ENCODE measurements at places on chromosomes 7 and 10.
A peak's percentile ranks its signal among the peaks of the same experiment; 100 is the strongest.

DNA sequence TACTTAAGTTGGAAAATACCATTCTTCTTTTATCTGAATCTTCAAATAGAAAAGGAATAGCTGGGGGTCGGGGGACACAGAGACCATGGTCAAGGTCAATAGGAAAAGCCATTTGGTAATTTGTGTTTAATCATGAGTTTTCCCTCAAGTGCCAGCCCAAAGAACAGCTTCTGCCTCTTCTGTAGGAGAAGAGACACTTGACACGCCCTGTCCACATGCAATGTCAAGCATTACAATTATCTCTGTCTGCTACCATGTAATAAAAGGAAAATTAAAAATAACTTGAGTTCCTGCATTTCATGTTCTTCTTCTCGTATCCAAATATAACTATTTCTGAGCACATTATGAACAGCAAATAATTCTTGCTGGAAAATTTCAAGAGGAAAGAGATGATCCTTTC is 241.7 kb downstream of the IPMK start:
- DNase-seq: no peak

DNA sequence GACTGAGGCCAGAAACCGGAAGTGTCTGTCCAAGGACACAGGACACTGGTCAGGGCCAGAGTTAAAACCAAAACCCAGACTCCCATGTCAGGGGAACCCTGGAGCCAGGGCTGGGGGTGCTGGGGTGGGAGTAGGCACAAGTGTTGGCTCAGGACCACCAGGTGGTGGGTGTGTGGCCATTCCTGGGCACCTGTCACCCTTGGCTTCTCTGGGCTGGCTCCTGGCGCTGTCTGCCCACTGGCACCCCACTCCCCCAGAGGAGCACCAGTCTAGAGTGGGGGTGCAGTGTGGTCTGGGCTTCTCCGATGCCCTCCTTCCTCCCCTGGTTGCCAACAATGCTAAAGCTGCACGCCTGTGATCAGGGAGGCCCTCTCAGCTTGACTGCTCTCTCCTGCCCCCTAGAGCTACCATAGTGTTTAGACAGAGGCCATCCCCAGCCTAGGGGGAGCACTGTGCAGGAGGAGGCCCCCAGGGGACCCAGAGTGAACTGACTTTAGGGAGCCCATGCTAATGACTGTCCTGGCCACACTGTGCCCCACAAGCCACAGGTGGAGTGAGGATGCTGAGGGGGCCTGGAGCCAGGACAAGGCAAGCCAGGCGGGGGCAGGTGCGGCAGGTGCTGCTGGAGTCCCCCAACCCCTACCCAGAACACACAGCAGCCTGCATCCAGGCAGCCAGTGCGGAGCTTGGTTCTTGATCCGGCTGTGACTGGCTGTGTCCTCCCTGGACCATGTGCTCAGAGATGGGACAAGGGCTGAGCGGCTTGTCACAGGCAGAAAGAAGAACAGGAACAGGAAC is 11.0 kb downstream of the RASGEF1A start:
- DNase-seq: peak; percentile 63

GRCh38 chr7:3591944-3592343 is 290.9 kb downstream of the SDK1 start:
- DNase-seq: peak; percentile 39

DNA sequence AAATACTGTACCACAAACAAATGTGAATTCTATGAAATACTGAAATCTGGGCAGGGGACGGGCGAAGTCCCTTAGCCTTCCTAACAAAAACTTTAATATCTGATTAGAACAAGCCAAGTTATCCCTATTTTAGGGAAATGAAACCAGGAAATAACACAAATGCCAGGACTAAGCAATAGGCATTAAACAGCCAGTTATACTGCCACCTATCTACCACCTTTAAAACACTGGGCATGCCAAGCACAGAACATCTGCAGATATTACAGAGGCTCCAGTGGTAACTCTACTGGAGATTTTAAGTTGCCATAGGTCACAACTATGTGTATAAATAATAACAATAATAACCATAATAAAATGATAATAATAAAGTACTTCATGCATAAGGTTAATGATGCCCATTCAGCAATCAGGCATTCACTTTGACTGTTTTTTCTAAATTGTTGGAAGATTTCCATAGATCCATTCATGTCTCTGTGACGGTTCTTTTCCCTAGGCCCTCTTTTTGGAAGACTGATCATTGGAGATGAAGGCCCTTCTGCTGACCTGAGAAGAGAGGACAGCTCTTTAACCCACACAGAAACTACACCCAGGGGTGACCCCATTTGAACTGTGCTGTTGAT is 195.7 kb downstream of the CACNA2D1 start:
- peak; percentile 40 for DNase-seq

DNA sequence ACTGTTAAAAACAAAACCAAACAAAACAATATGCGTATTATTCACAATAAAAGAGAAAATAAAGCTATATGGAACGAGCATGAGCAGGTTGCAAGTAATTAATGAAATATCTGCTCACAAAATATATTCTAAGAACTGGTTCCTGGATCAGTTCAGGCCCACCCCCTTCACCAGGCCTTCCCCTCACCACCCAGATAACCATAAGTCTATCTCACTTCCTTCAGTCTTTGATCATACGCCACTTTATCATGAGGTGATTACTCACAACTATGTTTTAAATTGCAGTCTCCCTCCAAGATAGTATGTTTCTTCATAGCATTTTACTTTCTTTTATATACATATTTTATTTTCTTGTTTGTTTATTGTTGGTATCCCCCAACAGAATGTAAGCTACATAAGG is 263.1 kb upstream of the HGF start:
- no peak for DNase-seq

- no peak for DNase-seq
These were observed 38.9 kb upstream of the IL6 start for GRCh38 chr7:22688084-22688483.

GRCh38 chr7:135965602-135966001 is 11.6 kb downstream of the MTPN start:
- no peak for DNase-seq

- no peak for DNase-seq
These were observed 919 bp downstream of the MAFK start for GRCh38 chr7:1531263-1531978.

- no peak for DNase-seq
These were observed 8.0 kb downstream of the PARP12 start for GRCh38 chr7:140054751-140055150.

DNA sequence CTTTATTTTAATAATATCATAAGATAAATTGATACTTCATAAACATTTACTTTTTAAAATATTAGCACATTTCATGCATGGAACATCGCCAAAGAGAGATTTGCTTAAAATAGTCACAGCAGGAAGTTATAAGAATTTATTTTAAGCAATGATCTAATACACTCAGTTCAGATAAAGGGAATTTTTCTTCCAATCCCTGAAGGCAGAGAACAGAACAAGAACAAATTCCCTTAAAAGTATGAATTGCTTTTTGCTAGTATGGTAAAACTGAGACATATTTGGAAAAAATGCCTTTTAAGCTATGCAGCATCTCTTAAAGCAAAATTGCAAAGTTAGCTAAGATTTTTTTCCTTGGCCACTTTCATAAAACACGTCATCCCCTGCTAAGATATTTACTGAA is 91.0 kb downstream of the SEMA3D start:
- no peak for DNase-seq

- no peak for DNase-seq
These were observed 70.5 kb upstream of the KCTD7 start for GRCh38 chr7:66558201-66558641.

GRCh38 chr10:76946270-76946669 is 691.3 kb downstream of the KCNMA1 start:
- no peak for DNase-seq

DNA sequence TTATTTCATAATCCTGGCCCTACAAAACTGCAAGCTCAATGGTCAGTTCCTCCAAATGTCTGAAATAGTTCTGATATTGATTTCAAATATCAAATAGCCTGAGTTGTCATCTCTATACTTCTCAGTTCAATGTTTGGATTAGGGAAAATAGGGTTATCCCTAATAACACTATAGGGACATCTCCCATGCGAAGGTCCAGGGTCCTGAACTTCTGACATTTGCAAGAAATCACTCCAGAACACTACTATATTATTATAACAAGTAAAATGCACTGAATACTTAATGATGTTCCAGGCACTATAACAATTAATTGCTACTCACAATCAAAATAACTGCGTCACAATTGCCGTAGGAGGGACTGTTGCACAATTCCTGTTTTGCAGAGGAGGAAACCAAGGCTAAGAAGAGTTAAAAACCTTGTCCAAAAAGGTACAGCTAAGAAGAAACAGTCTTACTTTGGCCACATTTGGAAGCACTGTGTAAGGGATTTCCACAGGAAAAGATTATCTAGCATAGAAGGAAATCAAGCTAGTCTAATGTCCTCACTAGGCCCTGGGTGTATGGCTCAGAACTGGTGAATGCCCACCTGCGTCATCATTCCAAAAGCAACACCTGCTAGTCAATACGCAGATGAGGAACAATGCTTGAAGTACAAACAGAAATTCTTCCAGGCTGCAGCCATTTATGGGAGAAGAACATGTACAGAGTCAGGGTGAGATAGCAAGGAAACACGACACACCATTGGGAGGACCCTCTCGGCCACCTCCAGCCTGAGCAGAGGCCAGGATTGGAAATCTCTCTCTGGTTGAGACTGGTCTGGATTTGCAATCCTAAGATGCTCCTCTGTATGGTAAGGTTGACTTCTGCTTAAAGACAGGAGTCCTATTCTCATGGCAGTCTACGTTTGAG is 48.3 kb downstream of the ABLIM1 start:
- DNase-seq: no peak

DNA sequence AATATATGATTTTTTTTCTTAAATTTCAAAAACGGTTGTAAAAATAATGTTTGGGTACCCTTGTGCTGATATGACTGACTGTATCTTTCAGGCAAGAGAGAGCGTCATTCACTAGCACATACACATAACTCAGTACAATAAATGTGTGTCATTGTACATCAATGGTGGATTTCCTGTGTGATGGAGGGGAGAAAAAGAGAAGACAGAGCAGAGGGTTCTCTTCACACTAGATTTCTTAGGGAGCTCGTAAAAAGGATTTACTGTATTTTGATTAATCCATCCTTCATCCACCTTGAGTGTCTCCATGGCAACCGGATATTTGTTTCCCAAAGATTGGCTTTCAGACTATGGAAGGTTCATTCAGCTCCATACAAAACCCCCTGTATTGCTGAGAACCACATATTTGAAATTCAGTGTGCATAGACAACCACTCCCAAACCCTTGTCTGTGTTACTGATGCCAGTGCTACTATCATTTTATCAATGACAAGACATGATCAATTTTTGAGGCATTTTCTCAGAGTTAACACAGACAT is 150.6 kb downstream of the AKR1D1 start:
- DNase-seq: no peak

GRCh38 chr7:3277604-3278572 is 23.2 kb upstream of the SDK1 start:
- no peak for DNase-seq

- DNase-seq: no peak
These were observed 373 bp downstream of the DHX32 start for GRCh38 chr10:125880719-125881118.

- DNase-seq: peak; percentile 36
These were observed 77.3 kb downstream of the CDC14C start for GRCh38 chr7:49001610-49002033.

DNA sequence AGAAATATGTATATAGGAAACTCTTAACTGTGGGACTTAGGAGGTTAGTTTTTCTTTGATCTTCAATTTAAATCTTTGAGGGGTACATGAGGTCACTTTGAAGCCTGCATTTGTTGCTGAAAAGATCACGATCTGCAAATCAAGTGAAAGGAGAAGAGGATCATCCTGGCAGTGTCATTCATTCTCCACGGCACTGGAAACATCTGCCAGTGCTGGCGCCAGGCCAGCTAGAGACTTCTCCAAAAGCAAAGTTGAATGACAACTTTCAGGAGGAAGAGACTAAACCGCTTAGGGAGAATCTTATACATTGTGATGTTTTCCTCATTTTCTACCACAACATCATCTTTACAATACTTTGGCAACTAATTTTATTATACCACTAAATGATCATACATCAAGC is 42.5 kb downstream of the MRC1 start:
- DNase-seq: peak; percentile 82

DNA sequence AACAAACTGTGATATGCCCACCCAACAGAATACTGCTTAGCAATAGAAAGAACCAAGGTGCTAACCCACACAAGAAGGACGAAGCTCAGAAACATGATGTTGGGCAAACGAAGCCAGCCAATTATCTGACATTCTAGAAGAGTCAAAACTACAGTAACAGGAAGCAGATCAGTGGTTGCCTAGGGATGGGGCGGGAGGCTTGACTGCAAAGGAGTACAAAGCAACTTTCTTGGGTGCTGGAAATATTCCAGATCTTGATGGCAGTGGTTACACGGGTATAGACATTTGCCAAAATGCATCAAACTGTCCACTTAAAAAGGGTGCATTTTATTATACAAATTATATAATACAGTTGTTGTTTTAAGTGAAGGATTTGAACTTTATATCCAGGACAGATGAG is 41.1 kb upstream of the RET start:
- DNase-seq: peak; percentile 54

DNA sequence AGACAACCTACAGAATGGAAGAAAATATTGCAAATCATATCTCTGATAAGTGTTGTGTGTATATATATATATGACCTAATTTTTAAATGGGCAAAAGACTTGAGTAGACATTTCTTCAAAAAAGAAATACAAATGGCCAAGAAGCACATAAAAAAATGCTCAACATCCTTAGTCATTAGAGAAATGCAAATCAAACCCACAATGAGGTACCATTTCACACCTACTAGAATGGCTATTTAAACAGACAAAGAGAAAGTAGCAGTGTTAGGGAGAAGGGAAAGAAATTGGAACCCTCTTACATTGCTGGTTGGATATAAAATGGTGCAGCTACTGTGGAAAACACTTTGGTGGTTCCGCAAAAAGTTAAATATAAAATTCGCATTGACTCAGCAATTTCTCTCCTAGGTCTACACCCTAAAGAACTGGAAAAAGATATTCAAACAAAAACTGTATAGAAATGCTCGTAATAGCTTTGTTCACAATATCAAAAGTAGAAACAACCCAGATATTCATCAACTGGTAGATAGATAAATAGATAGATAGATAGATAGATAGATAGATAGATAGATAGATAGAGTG is 16.3 kb downstream of the ACSL5 start:
- no peak for DNase-seq

DNA sequence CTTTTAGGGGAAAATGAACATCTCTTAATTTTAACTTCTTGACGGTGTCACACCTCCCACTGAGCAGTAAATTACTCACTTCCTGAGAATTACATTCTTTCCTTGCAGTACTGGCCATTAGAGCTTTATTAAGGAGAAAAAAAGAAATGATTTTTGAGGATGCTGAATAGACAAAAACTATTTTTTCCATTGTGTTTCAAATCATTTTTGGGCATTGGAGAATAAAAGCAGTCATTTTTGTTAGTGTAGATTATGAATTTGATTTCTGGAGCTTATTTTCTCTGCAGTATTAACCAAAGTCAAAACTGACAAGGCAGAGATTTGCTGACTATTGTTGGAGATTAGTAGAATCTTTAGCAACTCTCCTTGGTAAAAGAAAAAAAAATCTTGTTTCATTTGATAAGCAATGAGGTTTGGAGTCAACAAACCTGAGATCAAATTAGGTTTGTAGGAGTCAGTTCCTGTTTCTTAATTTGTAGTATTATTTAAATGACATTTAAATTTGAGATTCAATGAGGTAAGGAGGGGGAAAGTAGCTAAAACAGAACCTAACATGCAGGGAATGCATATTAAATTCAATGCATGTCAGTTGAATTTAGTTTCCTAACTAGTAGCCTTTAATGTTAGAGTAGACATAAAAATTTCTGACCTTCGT is 70.6 kb downstream of the AP3M1 start:
- DNase-seq: peak; percentile 92

- DNase-seq: peak; percentile 11
These were observed 11.0 kb downstream of the ZNF713 start for GRCh38 chr7:55898287-55898686.

- DNase-seq: no peak
These were observed 7.4 kb upstream of the C10orf67 start for GRCh38 chr10:23351926-23352519.

Data from A673 (cell line).